Endodermal cell (in vitro differentiated cells): ENCODE measurements at places on chromosomes 2 and 18. TPM values are rescaled to one million over a fixed set of nuclear protein-coding genes. Genes with fewer than 3 reads are reported as not detected.

- DNase-seq, result no peak
Measured at GRCh38 chr18:42001801-42002200, 46.8 kb downstream of the PIK3C3 start.

GRCh38 chr2:239470151-239470900, 69.5 kb upstream of the HDAC4 start:
- DNase-seq, result peak; percentile 25

DNA sequence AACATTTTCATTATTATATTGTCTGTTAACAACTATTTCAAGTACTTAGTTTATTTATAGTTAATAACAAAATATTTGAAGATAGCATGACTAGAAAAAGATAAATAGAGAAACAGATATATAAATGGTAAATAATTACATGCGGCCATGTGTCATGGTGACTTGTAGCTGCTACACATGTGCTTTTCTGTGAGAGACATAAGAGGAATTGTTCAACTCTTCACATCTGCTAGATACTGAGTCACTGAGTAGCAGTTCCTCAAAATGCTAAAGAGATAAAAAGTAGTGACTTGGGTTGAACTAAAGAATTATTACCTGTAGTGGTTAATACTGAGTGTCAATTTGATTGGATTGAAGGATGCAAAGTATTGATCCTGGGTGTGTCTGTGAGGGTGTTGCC, 37.5 kb upstream of the SCN9A start:
- no peak for DNase-seq

Gene POMC
- 12.4 and 14.5 TPM in 2 replicates for total RNA-seq

- DNase-seq, result peak; percentile 94
Measured at GRCh38 chr2:70123051-70123828, 36.0 kb downstream of the PCBP1 start.

Gene MAP4K4
- 136 and 142 TPM in 2 replicates for total RNA-seq

GRCh38 chr2:45494275-45494977, 116.6 kb downstream of the SRBD1 start:
- no peak for DNase-seq

DNA sequence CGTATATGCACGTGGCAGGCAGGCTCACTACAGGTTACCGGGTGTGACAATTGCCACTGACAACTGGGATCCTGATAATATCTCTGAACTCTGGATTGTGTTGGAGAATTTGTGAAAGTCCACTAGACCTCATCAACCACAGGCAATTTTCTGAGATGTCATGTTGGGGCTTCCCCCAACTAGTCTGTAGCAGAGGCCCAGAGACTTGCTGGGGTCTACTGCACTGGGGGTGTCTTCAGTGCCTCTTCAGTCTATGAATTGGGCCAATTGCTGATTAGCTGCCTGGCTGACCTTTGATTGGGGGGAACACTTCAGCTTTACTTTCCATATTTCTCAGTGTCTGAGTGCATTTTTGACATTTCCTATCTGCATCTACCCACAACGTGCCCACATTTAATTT, 201.5 kb downstream of the MTX2 start:
- DNase-seq, result no peak

- peak; percentile 29 for DNase-seq
Measured at GRCh38 chr2:3041841-3042600, 335.6 kb downstream of the EIPR1 start.
